Ascending aorta (tissue), 2 donors: ENCODE measurements at places on chromosomes 5 and 9. TPM values are rescaled to one million over a fixed set of nuclear protein-coding genes. Genes with fewer than 3 reads are reported as not detected.

- peaks cover 2% of the 10 kb centered on the region for H3K36me3 ChIP-seq
- H3K27me3 ChIP-seq: no peaks in the 10 kb centered on the region
- no peaks in the 10 kb centered on the region for H3K4me1 ChIP-seq
- peak overlapping the region; percentile 96 for H3K4me3 ChIP-seq
These were observed 1.0 kb downstream of the TLE4 start for GRCh38 chr9:79572608-79573411.

DNA sequence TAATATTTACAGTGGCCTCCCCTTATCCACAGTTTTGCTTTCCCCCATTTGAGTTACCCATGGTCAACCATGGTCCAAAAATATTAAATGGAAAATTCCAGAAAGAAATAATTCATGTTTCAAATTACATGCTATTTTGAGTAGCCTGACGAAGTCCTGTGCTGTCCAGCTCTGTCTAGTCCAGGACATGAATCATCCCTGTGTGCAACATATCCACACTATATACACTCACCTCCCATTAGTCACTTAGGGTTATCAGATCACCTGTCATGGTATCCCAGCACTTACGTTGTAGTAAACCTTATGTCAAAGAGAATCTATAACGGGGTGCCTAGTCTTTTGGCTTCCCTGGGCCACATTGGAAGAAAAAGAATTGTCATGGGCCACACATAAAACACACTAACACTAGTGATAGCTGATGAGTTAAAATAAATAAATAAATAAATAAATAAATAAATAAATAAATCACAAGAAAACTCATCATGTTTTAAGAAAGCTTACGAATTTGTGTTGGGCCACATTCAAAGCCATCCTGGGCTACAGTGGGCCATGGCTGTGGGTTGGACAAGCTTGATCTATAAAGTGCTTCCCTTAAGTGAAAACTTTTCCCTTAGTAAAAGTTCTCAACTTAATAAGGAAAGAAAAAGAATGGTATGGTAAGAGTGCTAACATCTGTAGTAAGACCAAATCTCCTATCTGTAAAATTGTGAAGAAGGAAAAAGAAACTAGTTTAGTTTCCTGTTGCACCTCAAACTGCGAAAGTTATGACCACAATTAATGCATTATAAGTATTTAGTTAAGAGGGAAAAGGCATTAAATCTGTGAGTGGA is 15.9 kb upstream of the OMD start:
- H3K27ac ChIP-seq: no peak overlapping the region
- H3K27me3 ChIP-seq: no peaks in the 10 kb centered on the region
- H3K36me3 ChIP-seq: no peaks in the 10 kb centered on the region

GRCh38 chr9:126676102-126676684 is 62.5 kb downstream of the LMX1B start:
- H3K4me3 ChIP-seq: no peak overlapping the region
- no peaks in the 10 kb centered on the region for H3K27me3 ChIP-seq
- H3K4me1 ChIP-seq: no peaks in the 10 kb centered on the region
- H3K36me3 ChIP-seq: no peaks in the 10 kb centered on the region
- DNase-seq: no peak
- no peak overlapping the region for H3K27ac ChIP-seq

DNA sequence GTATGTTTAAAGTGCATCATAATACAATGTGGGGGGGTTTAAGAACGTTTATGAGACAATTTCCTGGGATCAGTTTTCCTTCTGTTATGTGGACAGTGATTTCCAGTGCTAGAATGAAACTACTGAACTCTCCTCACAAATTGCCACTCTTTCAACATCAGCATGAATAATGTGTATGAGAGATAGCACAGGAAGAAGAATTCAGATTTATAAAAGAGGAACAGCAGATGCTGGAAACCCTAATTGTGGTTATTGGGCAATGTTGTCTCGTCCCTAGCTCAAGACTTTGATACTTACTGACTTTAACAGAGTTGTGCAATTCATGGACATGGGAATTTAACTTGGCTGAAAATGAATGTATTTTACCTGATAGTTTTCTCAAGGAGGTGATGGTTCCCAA is 410.8 kb upstream of the MEF2C start:
- no peaks in the 10 kb centered on the region for H3K27me3 ChIP-seq
- H3K36me3 ChIP-seq: no peaks in the 10 kb centered on the region
- H3K4me1 ChIP-seq: no peaks in the 10 kb centered on the region
- no peak for DNase-seq
- no peak overlapping the region for H3K27ac ChIP-seq

The FBP2 gene
- total RNA-seq: not detected

GRCh38 chr5:1324719-1325190 is 20.1 kb downstream of the CLPTM1L start:
- no peaks in the 10 kb centered on the region for H3K27me3 ChIP-seq
- peaks cover 64% of the 10 kb centered on the region for H3K36me3 ChIP-seq
- no peak for DNase-seq
- no peak overlapping the region for H3K4me3 ChIP-seq
- H3K4me1 ChIP-seq: no peaks in the 10 kb centered on the region
- H3K27ac ChIP-seq: no peak overlapping the region
